ENCODE measurements at places on chromosomes 6 and 20.

GRCh38 chr6:158175111-158175510 lies 7.0 kb downstream of the GTF2H5 start:
- DNase-seq, result no peak

DNA sequence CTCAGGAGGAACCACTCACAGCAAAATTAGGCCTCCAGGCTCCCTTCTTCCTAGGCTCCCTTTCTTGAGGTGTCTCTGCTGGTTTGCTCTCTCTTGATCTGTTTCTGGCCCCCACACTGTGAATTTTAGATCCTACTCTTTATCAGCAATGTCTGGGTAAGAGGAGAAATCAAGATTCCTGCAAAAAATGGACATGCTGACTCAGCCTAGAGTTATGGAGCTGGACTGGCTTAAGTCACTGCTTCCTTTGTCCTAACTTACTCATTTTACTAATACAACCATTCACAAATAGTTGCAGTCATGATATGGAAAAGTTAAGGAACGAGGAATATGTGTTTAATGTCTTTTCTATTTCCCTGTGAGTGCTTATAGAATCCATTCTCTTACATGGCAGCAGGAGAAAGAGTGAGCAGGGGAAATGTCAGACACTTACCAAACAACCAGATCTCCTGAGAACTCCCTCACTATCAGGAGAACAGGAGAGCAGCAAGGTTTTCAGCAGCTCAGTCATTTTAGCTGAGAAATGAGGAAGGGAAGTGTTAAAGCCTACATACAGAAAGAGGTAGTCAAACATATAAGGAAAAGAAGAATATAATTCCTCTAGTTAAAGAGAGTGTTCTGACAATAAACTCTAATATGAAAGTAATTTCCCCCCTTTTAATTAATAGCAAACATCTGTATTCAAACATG lies 160.8 kb downstream of the PDE7B start:
- DNase-seq, result no peak

- no peak for DNase-seq
These were observed 55.6 kb downstream of the AGPAT4 start for GRCh38 chr6:161218222-161218621.

DNA sequence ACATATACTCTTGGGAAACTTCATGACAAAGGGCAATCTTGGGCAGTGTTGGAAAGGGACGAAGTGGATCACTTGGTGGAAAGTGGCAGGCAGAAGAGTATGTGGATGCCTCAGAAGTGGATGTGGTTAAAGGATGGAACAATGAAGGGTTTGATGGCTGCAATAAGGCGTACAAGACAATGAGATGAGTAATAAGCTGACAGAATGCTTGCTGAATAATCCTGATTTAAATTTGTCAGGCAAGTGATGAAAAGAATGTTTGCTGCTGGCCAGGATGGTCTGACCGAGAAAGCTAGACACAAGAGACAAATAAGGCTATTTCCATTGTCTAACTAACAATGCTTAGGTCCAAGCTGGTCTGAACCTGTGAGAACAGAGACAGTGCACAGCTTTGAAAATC lies 61.6 kb upstream of the CEP85L start:
- no peak for DNase-seq
